NCI-H2081 treated with DMSO at 0.1 percent for 48 hours (cell line): ENCODE measurements at places on chromosomes 5 and 9.

DNA sequence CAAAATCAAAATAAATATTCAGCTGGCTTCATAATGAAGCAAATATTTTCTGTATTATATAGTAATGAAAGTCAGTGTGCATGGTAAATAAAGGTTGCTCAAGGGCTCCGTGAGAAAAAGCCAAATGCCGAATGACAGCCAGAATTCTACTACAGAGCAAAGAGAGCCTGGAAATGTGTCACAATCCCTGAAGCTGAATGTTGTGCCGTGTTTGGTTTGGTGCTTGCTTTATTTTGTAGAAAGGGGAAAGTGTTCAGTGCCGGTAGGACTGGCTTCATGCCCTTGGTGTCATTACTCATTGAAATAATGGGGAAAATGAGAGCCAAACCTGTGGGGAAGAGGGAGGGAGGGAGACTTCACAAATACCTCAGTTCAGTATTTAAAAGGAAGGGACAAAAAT lies 26.8 kb upstream of the ADAMTSL1 start:
- DNase-seq: no peak

GRCh38 chr9:97943308-97943855 lies 5.4 kb upstream of the HEMGN start:
- no peak for DNase-seq

DNA sequence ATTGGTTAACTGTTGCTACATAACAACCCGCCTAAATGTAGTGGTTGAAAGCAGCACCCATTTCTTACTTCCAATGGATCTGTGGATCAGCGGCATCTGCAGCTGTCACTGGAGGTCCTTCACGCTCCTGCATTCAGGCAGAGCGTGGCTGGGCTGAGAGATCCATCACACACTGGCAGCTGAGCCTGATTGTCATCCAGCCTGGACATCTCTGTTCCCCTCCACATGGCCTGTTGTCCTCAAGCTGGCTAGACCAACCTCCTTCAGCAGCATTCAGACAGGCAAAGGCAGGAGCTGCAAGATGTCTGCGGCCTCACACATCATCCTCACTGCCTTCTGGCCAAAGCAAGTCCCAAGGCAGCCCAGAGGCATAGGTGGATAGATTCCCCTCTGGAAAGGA lies 36.9 kb downstream of the DYNC2I2 start:
- DNase-seq: no peak

- DNase-seq: no peak
These were observed 2.4 kb downstream of the ATG12 start for GRCh38 chr5:115838885-115839518.

DNA sequence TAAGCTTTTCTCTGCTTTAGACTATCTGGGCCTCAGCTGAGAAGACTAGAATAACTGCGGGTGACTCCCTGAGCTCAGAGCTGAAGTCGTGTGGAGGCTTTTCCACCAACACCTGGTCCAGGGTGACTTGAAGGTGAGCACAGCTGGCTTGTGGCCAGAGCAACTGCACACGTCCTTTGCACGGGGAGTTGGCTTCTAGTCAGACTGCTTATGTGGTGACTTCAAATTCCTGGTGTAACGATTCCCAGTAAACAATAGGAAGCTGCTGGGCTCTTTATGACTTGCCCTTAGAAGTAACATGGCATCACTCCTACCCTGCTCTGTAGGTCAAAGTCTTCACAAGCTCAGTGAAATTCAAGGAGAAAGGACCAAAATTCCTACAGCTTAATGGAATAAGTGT lies 800.6 kb upstream of the CDH6 start:
- DNase-seq: no peak

GRCh38 chr9:21669701-21670100 lies 132.7 kb upstream of the MTAP start:
- no peak for DNase-seq

DNA sequence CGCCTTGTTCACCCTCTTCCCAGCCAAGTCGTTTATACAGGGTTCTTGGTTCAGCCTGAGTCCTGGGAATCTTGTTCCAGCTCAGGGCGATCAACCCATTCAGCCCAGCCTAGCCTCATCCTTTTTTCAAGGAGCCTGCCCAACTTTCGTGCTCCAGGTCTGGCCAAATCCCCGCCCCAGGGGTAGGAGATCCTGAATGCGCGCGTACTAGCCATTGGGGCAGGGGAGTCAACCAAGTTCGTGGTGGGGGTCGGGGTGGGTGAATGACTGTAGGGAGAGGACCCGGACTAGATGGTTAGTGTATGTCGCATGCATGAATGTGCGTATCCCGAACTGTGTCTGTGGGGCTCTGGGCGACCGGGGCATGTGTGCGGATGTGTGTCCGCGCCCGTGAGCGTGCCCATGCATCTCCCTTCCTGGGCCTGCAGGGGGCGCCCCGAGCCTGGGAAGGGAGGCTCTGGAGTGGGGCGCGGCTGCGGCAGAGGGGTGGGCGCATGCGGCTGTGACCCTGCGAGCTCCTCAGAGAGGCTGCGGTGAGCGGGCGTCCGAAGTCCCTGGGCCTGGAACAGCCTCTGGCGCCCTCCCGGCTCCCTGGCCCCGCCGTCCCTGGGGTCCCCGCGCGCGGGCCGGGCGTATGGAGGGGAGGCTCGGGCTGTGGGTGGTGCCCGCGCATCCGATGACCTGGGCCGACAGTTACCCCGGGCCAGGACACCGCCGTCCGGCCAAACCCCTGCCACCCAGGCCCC lies 8.7 kb downstream of the CCL21 start:
- DNase-seq: peak; percentile 6

- DNase-seq: no peak
These were observed 81.3 kb upstream of the CTSL start for GRCh38 chr9:87644659-87645058.

DNA sequence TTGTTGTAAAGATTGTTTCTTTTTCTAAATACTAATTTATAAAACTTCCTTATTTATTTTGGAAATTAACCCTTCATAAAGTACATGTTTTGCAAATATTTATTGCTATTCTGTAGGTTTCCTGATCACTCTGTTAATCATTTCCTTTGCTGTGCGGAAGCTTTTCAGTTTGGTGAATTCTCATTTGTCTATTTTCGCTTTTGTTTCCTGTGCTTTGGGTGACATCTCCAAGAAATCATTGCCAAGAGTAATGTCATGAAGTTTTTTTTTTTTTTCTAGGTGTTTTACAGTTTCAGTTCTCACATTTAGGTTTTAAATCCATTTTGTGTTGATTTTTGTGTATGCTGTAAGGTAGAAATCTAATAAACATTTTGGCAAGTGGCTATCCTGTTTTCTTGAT lies 1899.8 kb upstream of the ACO1 start:
- DNase-seq: no peak

- DNase-seq: no peak
These were observed 76.0 kb downstream of the ACTBL2 start for GRCh38 chr5:57406641-57407040.

GRCh38 chr5:124027441-124027840 lies 515.5 kb downstream of the CSNK1G3 start:
- no peak for DNase-seq

DNA sequence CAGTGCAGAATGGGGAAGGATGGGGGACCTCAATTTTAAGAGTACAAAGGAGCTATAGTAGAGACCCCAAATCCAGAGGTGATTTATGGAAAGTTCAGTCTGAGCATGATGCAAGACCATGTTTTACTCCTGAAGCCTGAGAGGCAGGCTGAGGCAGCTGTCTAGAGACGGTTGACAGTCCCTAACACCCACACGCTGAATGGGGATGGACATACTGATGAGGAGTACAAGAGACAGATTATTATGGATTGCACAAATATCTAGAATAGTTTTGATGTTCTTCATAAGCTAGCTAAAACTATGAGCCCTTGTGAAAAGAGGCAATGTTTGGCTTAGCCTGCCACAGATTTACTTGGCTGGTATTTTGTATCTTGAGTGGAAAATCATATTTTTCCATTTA lies 64.5 kb downstream of the PRR16 start:
- DNase-seq: no peak

- no peak for DNase-seq
These were observed 53.7 kb upstream of the ANKH start for GRCh38 chr5:14925326-14925725.

DNA sequence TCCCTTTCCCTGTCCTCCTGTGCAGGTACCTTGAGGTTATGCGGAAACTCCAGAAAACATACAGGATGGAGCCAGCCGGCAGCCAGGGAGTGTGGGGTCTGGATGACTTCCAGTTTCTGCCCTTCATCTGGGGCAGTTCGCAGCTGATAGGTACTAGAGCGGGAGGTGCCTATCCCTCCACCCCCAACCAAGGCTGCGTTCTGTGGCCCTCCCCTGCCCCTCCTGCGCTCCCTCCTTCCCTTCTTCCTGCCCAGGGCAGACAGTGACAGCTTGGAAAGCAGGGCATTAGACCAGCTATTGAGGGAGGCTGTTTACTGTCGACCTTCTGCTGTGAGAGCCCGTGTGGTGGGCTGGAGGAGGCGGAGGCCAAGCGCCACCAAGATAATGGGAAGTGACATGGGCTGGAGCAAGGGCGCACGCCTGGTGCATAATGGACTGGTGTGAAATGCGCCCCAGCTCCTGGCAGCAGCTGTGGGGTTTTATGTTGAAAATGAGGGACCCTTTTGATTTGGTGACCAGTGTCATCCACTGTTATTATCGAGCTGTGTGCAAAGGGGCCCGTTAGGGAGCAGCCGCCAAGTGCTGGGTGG lies 25.3 kb downstream of the PTPA start:
- DNase-seq: no peak

DNA sequence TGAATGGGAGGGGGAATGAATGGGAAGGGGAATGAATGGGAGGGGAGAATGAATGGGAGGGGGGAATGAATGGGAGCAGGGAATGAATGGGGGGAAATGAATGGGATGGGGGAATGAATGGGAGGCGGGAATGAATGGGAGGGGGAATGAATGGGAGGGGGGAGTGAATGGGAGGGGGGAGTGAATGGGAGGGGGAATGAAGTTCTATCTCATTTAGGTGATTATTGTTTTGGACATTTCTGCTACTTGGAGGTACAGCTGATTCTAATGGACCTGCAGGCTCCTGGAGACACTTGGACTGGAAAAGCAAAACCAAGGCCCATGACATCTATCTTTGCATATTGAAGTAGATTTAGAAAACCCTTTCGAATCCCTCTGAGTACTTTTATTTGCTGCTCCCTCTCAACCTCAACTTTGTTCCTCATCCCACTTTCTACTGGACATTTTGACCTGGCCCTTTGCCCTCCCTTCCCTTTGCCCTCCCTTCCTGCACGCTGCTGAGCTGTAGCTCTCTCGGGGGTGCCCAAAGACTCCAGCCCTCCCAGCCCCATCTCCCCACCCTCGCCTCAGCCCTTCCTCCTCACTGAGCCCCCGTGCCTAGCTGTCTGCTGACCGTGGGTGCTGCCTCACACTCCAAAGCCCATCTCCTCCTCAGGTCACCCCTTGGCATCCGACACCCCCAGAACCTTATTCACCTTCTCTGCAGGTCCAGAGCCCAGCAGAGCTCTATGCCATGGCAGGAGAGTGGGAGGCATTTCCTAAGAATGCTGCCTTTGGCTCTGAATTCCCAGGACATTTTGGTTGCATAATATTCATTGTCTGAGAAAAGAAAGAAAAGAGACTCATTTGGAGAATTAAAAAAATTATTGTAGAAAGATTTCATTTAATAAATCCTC lies 19.9 kb upstream of the LPCAT1 start:
- DNase-seq: no peak

- no peak for DNase-seq
These were observed 151.7 kb upstream of the MOCS2 start for GRCh38 chr5:53261245-53261644.

GRCh38 chr5:177393206-177393765 lies 7.2 kb downstream of the PFN3 start:
- DNase-seq: no peak

GRCh38 chr9:30673132-30673531 lies 1711.3 kb upstream of the ACO1 start:
- DNase-seq: no peak

DNA sequence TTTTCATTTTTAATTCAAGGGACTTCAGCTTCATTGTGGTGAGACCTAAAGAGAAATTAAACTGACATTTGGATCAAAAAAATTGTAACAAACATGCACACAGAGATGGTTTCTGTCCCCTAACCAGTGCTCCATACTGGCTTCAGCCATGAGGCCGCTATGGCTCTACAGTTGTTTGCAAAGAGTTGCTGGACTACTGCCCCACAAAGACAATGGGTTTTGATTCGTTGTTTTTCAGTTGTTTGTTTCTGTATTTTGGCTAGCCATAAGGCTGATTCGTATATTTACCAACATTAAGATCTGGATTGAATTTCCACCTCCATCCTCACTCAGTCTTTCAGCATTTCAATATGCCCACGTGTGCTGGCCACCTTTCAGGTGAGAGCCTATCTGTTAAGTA lies 163.7 kb upstream of the KIF2A start:
- no peak for DNase-seq

DNA sequence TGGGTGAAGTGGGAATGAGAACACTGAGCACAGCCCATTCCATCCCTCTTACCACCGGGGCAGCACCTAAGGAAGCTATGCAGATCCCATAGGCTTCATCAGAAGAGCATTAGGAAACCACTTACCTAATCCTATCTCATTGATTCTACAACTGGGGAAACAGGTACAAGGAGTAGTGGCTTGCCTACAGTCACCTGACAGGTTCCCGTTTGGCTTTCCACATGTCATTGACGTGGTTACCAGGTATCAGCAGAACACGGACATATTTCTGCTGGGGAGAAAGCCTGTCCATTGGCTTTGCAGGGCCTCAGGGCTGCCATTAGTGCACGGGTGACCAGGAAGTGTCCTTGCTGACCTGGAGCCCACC lies 11.3 kb downstream of the AFAP1L1 start:
- DNase-seq: no peak

DNA sequence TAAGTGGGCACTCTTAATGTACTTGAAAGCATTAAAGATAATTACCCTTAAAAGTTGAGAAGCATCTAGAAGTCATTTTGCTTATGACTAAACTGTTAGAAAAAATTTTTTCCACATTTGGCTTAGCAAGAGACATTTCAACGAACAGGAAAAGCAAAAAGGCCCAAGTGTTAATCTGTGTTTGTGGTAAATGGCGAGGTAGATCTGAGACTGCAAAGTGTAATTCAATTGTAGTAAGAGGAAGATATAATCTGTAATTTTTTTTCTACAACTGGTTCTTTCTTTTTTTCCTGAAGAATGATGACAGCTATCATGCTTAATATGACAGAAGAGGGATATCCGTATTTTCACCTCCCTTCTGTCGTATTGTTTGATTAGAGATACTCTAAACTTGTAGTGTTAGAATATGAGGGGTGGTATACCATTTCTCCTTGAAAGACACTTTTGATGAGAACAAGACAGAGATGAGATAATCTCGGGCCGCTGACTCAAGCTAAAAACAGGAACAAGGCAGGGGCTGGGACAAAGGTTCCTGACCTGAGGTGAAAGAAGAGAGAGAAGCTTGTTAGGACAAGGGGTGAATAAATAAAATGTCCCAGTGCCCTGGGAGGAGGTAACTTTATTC lies 459.3 kb upstream of the ZNF608 start:
- DNase-seq: no peak

GRCh38 chr5:80711216-80711615 lies 56.4 kb upstream of the DHFR start:
- no peak for DNase-seq

- no peak for DNase-seq
These were observed 71.5 kb upstream of the PALM2AKAP2 start for GRCh38 chr9:109708451-109708945.

- DNase-seq: no peak
These were observed 9.1 kb downstream of the FAT2 start for GRCh38 chr5:151581812-151582583.
